ENCODE measurements at places on chromosomes 4 and X. TPM values are rescaled to one million over a fixed set of nuclear protein-coding genes. Genes with fewer than 3 reads are reported as not detected.
A peak's percentile ranks its signal among the peaks of the same experiment; 100 is the strongest.

- H3K27ac ChIP-seq = no peak overlapping the region
- H3K36me3 ChIP-seq = no peaks in the 10 kb centered on the region
- no peaks in the 10 kb centered on the region for H3K4me1 ChIP-seq
- DNase-seq = no peak
Observed at GRCh38 chr4:138090150-138090917, 151.8 kb downstream of the SLC7A11 start.

GRCh38 chrX:74272230-74272629 is 31.8 kb upstream of the ZCCHC13 start:
- H3K4me1 ChIP-seq = no peaks in the 10 kb centered on the region
- H3K27ac ChIP-seq = no peak overlapping the region
- DNase-seq = no peak
- no peaks in the 10 kb centered on the region for H3K27me3 ChIP-seq
- peaks cover 13% of the 10 kb centered on the region for H3K36me3 ChIP-seq
- no peak overlapping the region for H3K4me3 ChIP-seq

- peak overlapping the region; percentile 48 for H3K4me3 ChIP-seq
- no peaks in the 10 kb centered on the region for H3K27me3 ChIP-seq
- no peak for DNase-seq
- peaks cover 12% of the 10 kb centered on the region for H3K4me1 ChIP-seq
- no peaks in the 10 kb centered on the region for H3K36me3 ChIP-seq
Observed at GRCh38 chr4:52550186-52550585, 108.9 kb downstream of the USP46 start.

GRCh38 chr4:183871581-183871980 is 33.5 kb upstream of the STOX2 start:
- no peak for DNase-seq
- no peak overlapping the region for H3K27ac ChIP-seq
- no peaks in the 10 kb centered on the region for H3K36me3 ChIP-seq
- peaks cover 18% of the 10 kb centered on the region for H3K4me1 ChIP-seq
- H3K4me3 ChIP-seq = no peak overlapping the region
- no peaks in the 10 kb centered on the region for H3K27me3 ChIP-seq

SPIN2B gene
- total RNA-seq = 8.9 TPM

GLRA3 gene
- total RNA-seq = not detected

CLGN gene
- total RNA-seq = 57.0 TPM

Measured in heart left ventricle (tissue), 16 donors.